ENCODE measurements at places on chromosomes 5 and 9.

- DNase-seq: no peak
These were observed 35.9 kb downstream of the ARPC5L start for GRCh38 chr9:124897570-124898460.

GRCh38 chr9:37486616-37487548 lies 1.1 kb downstream of the POLR1E start:
- DNase-seq: no peak

DNA sequence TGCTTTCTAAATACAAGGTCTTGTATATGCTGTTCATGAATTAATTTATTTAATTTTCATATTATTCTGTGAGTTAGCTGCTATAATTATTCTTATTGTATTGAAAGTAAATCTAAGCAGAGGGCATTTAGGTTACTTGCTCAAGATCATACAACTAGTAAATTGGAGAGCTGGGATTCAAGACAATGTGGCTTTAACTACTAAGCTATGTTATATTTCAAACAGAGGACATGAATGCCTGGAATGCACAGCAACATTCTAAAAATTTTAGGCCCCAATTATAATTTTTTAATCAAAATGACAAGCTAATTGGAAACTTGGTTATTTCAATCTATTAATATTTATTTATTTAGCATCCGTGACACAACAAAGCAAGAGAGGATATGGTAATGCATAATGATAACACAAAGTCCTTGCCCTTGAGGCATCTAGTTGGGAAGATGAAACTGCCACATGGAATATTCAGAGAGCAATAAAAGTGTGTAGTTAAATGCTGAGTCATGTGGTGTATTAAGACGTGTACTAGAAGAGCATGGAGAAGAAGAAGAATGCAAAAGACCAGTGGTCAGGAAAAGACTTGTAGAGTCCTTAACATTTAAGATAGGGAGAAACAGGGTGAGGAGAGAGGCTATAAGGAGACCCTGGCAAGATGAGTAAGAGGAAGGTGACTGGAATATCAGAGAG lies 24.4 kb downstream of the CTXN3 start:
- no peak for DNase-seq

GRCh38 chr9:12759761-12760160 lies 15.1 kb upstream of the LURAP1L start:
- DNase-seq: no peak

GRCh38 chr9:87547671-87548081 lies 50.0 kb downstream of the DAPK1 start:
- no peak for DNase-seq

GRCh38 chr5:151917904-151918303 lies 6.7 kb downstream of the GLRA1 start:
- no peak for DNase-seq
